H9 (cell line): ENCODE measurements at places on chromosomes 4 and X. TPM values are rescaled to one million over a fixed set of nuclear protein-coding genes. Genes with fewer than 3 reads are reported as not detected.

Gene GLOD5
- not detected in 2 replicates for total RNA-seq

DNA sequence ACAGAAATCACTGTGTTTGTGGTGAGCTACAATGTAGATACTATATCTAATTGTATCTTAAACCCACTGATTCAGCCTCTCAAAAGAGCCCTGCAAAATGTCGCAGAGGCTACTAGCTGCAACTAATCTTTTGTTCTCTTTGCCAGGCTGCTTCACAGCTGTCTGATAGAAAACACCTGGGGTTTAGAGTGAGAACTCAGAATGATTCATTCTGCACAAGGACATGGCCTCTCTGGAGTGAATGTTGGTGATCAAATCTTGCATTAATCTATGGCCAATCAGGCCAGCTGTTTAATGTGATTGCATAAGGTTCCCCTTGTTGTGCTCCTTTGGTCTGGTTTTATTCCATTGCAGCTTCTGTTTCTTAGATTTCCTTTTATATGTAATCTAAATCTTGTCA is 100.3 kb downstream of the EMCN start:
- H3K4me3 ChIP-seq: no peak overlapping the region
- no peak for DNase-seq
- H3K36me3 ChIP-seq: no peaks in the 10 kb centered on the region
- H3K27ac ChIP-seq: no peak overlapping the region

Gene PDGFRA
- total RNA-seq: 6.6 and 6.8 TPM in 2 replicates

DNA sequence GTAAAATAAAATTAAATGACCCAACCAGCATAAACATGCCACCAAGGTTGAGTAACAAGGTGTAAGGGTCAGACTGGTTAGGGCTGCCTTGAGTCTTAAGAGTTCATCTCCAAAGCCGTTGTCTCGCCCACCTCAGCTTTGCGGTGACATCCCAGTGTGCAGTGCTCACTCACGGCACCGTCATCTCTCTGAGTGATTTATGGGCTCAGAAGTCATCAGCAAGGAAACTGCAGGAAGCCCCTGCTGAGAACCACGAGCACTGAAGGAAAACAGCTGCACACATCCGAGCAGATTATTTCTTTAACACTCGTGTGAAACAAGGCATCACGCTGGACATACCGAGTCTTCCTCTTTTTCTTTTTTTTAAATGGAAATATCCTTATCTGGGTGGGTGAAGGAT is 411.1 kb downstream of the TRIML1 start:
- H3K27ac ChIP-seq: no peak overlapping the region
- H3K4me3 ChIP-seq: no peak overlapping the region

Gene RHOXF1
- total RNA-seq: not detected in 2 replicates

GRCh38 chr4:109754093-109754857 is 24.4 kb upstream of the PLA2G12A start:
- no peak overlapping the region for H3K27ac ChIP-seq
- H3K4me3 ChIP-seq: no peak overlapping the region
- H3K4me1 ChIP-seq: no peaks in the 10 kb centered on the region
- no peaks in the 10 kb centered on the region for H3K36me3 ChIP-seq
- DNase-seq: no peak
- H3K27me3 ChIP-seq: no peaks in the 10 kb centered on the region

- H3K4me1 ChIP-seq: no peaks in the 10 kb centered on the region
- no peak overlapping the region for H3K4me3 ChIP-seq
- DNase-seq: no peak
- peaks cover 11% of the 10 kb centered on the region for H3K36me3 ChIP-seq
- no peaks in the 10 kb centered on the region for H3K27me3 ChIP-seq
These were observed 63.6 kb upstream of the MAP3K15 start for GRCh38 chrX:19578956-19579355.

Gene GC
- 0.15 TPM in 1 of 2 replicates, not detected in the other for total RNA-seq

GRCh38 chrX:31323658-31324057 is 251.8 kb upstream of the FTHL17 start:
- H3K36me3 ChIP-seq: no peaks in the 10 kb centered on the region
- H3K4me1 ChIP-seq: no peaks in the 10 kb centered on the region; the same call in 1 of the 2 replicates
- H3K27me3 ChIP-seq: no peaks in the 10 kb centered on the region
- DNase-seq: no peak
- no peak overlapping the region for H3K27ac ChIP-seq

Gene PAGE4
- total RNA-seq: 0.57 TPM in 1 of 2 replicates, not detected in the other

Gene TLR3
- 0.92 and 0.97 TPM in 2 replicates for total RNA-seq

- no peak overlapping the region for H3K27ac ChIP-seq
- no peak overlapping the region for H3K4me3 ChIP-seq
- peak; percentile 41 for DNase-seq
- H3K4me1 ChIP-seq: peaks cover 4% of the 10 kb centered on the region; the same call in 1 of the 2 replicates
- H3K36me3 ChIP-seq: peaks cover 16% of the 10 kb centered on the region; the same call in 1 of the 2 replicates
These were observed 57.0 kb upstream of the GBA3 start for GRCh38 chr4:22635692-22636091.

- H3K4me1 ChIP-seq: no peaks in the 10 kb centered on the region
- H3K4me3 ChIP-seq: no peak overlapping the region
- H3K36me3 ChIP-seq: peaks cover 29% of the 10 kb centered on the region
- H3K27ac ChIP-seq: no peak overlapping the region
- no peak for DNase-seq
These were observed 12.1 kb downstream of the PPA2 start for GRCh38 chr4:105461621-105462382.

DNA sequence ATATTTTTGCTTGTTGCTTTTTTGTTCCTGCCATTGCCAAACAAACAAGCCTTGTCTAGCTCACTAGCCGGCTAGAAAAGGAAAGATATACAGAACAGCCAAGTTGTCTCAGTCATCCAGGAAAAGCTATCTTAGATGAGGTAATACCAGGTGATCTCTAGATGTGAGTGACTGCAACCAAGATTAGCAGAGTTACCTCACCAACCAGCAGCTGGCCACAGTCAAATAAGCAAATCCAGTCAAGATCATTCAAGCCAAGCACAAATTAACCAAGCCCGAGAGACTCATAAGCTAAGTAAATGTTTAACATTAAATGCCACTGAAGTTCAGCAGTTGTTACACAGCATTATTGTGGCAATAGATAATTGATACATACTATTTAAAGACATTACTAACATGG is 108.6 kb downstream of the CENPC start:
- no peaks in the 10 kb centered on the region for H3K27me3 ChIP-seq
- no peak overlapping the region for H3K4me3 ChIP-seq
- H3K27ac ChIP-seq: no peak overlapping the region
- DNase-seq: no peak
- H3K36me3 ChIP-seq: peaks cover 15% of the 10 kb centered on the region
- no peaks in the 10 kb centered on the region for H3K4me1 ChIP-seq

GRCh38 chrX:123422875-123423274 is 238.8 kb downstream of the GRIA3 start:
- DNase-seq: no peak
- no peaks in the 10 kb centered on the region; the same call in 2 of the 3 replicates for H3K36me3 ChIP-seq
- H3K27me3 ChIP-seq: no peaks in the 10 kb centered on the region
- no peak overlapping the region for H3K4me3 ChIP-seq

Gene HTN3
- not detected in 2 replicates for total RNA-seq

GRCh38 chr4:11218692-11219091 is 210.0 kb downstream of the HS3ST1 start:
- H3K27ac ChIP-seq: no peak overlapping the region
- H3K36me3 ChIP-seq: no peaks in the 10 kb centered on the region
- no peaks in the 10 kb centered on the region for H3K4me1 ChIP-seq
- no peak overlapping the region for H3K4me3 ChIP-seq

DNA sequence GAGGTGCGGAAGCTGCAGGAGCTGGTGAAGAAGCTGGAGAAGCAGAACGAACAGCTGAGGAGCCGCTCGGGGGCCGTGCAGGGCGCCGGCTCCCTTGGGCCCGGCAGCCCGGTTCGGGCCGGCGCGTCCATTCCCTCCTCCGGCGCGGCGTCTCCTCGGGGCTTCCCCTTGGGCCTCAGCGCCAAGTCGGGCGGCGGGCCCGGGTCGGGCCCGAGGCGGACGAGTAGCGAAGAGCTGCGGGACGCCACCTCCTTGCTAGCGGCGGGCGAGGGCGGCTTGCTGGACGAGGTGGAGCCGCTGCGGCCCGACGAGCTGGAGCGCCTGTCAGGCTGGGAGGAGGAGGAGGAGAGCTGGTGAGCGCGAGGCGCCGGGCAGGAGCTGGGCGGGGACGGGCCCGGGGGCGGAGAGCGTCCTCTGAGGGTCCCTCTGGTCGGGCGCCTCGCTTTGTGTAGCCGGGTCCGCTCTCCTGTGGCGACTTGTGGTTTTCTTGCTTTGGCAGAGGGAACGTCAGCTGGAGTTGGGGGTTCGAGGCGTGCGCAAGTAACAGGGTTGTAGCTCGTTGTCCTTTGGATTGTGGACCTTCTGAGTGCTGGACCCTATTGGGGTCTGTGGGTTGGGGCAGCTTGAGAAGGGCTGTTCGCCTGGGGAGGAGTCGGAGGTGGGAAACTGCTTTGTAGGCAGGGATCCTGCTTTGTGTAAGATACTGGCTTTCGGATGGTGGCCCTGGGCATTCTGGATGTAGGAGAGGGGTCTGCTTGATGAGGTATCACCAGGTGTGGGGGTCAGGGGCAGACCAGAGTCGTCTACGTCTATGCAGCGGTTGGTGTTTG is 662 bp downstream of the SLAIN2 start:
- no peak overlapping the region for H3K27ac ChIP-seq
- H3K27me3 ChIP-seq: no peaks in the 10 kb centered on the region
- H3K4me1 ChIP-seq: no peaks in the 10 kb centered on the region
- peak; percentile 67 for DNase-seq

Gene MGST2
- 6.4 and 6.5 TPM in 2 replicates for total RNA-seq

Gene CT45A5
- total RNA-seq: not detected in 2 replicates

DNA sequence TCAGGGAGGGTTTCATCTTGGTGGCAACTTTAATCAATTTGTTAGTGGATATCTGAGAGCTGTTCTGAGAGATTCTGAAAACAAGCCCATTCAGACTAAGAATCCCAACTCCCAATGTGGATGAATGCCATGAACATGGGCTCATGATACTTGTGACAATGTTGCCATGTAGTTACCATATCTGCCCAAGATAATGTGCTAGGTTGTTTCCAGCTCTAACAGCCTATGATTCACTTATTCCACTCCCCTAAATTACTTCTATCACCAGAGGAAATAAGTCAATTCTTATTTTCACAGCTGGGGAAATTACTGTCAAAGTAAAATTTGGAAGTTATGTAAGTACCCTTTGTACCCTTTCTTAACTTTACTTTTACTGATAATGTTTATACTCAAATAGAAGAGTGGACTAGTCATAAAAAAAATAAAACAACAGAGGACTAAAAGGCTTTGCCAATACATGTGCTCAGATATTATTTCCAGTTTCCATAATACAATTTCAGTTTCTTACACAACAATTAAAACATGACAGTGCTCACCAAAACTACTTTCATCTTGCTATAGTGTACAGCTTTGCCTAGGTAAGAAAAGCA is 1101.7 kb upstream of the INTU start:
- no peaks in the 10 kb centered on the region for H3K4me1 ChIP-seq
- no peak for DNase-seq
- H3K36me3 ChIP-seq: peaks cover 2% of the 10 kb centered on the region; the same call in 1 of the 3 replicates

DNA sequence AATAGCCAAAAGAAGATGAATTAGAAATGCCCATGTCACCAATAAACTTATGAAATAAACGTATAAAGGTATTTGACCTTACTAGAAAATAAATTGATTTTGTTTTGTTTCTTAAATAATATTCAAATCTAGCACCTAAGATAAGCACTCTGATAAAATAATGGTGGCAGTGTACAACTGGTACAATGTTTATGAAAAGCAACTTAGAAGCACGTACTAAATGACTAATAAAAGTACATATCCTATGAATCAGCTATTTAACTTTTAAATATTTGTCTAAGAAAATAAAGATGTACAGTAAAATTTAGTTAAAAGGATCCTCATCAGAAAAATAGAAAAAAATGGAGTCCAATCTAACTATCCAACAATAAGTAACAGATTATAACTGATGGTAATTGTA is 6.7 kb downstream of the MANBA start:
- DNase-seq: no peak
- H3K4me1 ChIP-seq: no peaks in the 10 kb centered on the region
- H3K27me3 ChIP-seq: no peaks in the 10 kb centered on the region
- H3K4me3 ChIP-seq: no peak overlapping the region
- peaks cover 4% of the 10 kb centered on the region for H3K36me3 ChIP-seq

- peak; percentile 53 for DNase-seq
- H3K4me3 ChIP-seq: peak overlapping the region; percentile 31
- H3K27me3 ChIP-seq: no peaks in the 10 kb centered on the region
- H3K4me1 ChIP-seq: peaks cover 16% of the 10 kb centered on the region; the same call in 1 of the 2 replicates
- peak overlapping the region; percentile 89 for H3K27ac ChIP-seq
- no peaks in the 10 kb centered on the region for H3K36me3 ChIP-seq
These were observed 32.1 kb downstream of the IRF2 start for GRCh38 chr4:184442314-184442635.

Gene GDPD2
- total RNA-seq: 13.9 and 14.1 TPM in 2 replicates

Gene GUCY1A1
- not detected in 2 replicates for total RNA-seq

- no peaks in the 10 kb centered on the region for H3K4me1 ChIP-seq
- no peaks in the 10 kb centered on the region; the same call in 2 of the 3 replicates for H3K36me3 ChIP-seq
- no peaks in the 10 kb centered on the region for H3K27me3 ChIP-seq
- DNase-seq: no peak
- H3K4me3 ChIP-seq: no peak overlapping the region
These were observed 106.1 kb upstream of the C1GALT1C1 start for GRCh38 chrX:120735966-120736365.

Gene FAT4
- total RNA-seq: 6.0 and 6.9 TPM in 2 replicates

- no peaks in the 10 kb centered on the region for H3K36me3 ChIP-seq
- no peaks in the 10 kb centered on the region for H3K27me3 ChIP-seq
- H3K4me1 ChIP-seq: no peaks in the 10 kb centered on the region
- no peak overlapping the region for H3K27ac ChIP-seq
- no peak overlapping the region for H3K4me3 ChIP-seq
These were observed 25.7 kb downstream of the MAPK10 start for GRCh38 chr4:86334020-86334750.

- H3K27ac ChIP-seq: no peak overlapping the region
- H3K27me3 ChIP-seq: no peaks in the 10 kb centered on the region
- no peak overlapping the region for H3K4me3 ChIP-seq
- DNase-seq: no peak
These were observed 11.3 kb upstream of the DOCK11 start for GRCh38 chrX:118484216-118484903.

Gene NLRP2B
- total RNA-seq: not detected in 2 replicates

Gene NRK
- total RNA-seq: 1.4 TPM in 2 replicates
